Large intestine (tissue), 12 donors: ENCODE measurements at places on chromosomes 13 and 19. TPM values are rescaled to one million over a fixed set of nuclear protein-coding genes. Genes with fewer than 3 reads are reported as not detected.
A peak's percentile ranks its signal among the peaks of the same experiment; 100 is the strongest.

The PDCD2L gene
- 9.2 TPM for polyA plus RNA-seq

DNA sequence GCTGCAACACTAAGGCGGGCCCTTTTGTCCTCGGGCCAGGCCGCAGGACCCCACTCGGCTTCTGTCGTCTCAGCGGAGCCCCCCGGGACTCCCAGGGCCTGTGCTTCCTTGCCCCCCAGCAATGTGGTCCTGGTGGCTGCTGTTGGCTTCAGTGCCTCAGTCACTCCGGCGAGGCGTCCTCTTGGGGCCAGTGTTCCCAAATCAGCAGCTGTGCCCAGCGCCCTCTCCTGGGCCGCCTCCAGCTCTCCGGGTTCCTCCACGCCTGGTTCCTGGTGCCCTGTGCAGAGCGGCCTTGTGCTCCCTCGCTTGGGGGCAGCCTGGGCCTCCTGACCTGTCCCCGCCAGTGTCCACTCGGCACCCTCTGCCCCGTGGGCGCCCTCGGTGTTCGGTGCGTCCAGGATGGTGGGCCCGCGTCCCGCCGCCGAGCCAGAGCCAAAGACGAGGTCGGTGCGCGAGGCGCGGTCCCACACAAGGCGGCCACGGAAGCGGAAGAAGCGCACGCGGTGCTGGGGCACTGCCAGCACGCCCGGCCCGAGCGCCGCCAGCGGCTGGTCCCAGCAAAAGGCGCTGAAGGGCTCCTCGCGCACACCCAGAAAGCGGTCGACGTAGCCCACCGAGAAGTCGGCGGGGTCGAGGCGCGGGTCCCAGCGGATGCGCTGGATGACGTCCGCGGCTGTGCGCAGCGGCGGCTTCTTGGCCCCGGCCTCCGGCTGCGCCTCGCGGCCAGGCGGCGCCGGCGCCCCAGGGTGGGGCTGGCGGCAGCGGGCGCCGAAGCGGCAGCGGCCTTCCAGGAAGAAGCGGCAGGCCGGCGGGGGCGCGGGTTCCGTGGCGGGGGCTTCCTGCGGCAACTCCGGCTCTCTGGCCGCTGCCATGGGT is 685 bp downstream of the LENG9 start:
- H3K27ac ChIP-seq, result peak overlapping the region; percentile 98
- peaks cover 47% of the 10 kb centered on the region for H3K4me1 ChIP-seq
- no peak for DNase-seq
- no peaks in the 10 kb centered on the region for H3K27me3 ChIP-seq

- H3K36me3 ChIP-seq, result no peaks in the 10 kb centered on the region
- H3K4me1 ChIP-seq, result peaks cover 7% of the 10 kb centered on the region
- DNase-seq, result no peak
- no peak overlapping the region for H3K27ac ChIP-seq
- no peak overlapping the region for H3K4me3 ChIP-seq
- H3K27me3 ChIP-seq, result peaks cover 65% of the 10 kb centered on the region
Observed at GRCh38 chr19:12990853-12991252, 4.4 kb upstream of the NFIX start.

- H3K27ac ChIP-seq, result no peak overlapping the region
- H3K27me3 ChIP-seq, result no peaks in the 10 kb centered on the region
- H3K36me3 ChIP-seq, result no peaks in the 10 kb centered on the region
- H3K4me3 ChIP-seq, result no peak overlapping the region
Observed at GRCh38 chr13:59483501-59484145, 680.1 kb downstream of the DIAPH3 start.

DNA sequence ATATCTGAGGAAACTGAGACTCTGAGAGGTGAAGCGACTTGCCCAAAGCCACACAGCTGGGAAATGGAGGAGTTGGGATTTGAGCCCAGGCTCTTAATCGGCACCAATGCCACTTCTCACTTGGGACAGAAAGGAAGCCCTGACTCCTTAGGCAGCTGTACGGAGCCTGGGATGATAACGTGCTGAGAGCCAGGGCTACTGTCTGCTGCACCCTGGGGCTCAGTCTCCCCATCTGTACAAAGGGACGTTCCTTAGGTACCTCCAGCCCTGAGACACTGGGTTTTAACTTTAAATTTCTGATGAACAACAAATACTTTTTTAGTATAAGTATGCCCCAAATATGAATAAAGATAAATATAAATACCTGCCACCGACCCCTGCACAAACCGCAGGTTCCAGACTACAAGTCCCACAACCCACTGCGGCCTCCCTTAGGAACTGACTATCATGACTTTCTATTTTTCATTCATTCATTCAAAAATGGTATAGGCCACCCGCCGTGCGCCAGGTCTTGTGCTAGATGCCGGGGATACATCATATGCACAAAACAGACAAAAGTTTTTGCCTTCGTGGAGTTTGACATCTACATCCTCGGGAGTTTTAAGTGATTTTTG is 776 bp upstream of the NCLN start:
- H3K4me3 ChIP-seq, result peak overlapping the region; percentile 52
- no peaks in the 10 kb centered on the region for H3K27me3 ChIP-seq
- H3K36me3 ChIP-seq, result no peaks in the 10 kb centered on the region
- no peak overlapping the region for H3K27ac ChIP-seq
- H3K4me1 ChIP-seq, result peaks cover 28% of the 10 kb centered on the region
- DNase-seq, result no peak

GRCh38 chr19:39342647-39343305 is 555 bp downstream of the SAMD4B start:
- H3K4me1 ChIP-seq, result peaks cover 19% of the 10 kb centered on the region
- H3K27me3 ChIP-seq, result no peaks in the 10 kb centered on the region
- peak overlapping the region; percentile 97 for H3K4me3 ChIP-seq
- H3K27ac ChIP-seq, result no peak overlapping the region

DNA sequence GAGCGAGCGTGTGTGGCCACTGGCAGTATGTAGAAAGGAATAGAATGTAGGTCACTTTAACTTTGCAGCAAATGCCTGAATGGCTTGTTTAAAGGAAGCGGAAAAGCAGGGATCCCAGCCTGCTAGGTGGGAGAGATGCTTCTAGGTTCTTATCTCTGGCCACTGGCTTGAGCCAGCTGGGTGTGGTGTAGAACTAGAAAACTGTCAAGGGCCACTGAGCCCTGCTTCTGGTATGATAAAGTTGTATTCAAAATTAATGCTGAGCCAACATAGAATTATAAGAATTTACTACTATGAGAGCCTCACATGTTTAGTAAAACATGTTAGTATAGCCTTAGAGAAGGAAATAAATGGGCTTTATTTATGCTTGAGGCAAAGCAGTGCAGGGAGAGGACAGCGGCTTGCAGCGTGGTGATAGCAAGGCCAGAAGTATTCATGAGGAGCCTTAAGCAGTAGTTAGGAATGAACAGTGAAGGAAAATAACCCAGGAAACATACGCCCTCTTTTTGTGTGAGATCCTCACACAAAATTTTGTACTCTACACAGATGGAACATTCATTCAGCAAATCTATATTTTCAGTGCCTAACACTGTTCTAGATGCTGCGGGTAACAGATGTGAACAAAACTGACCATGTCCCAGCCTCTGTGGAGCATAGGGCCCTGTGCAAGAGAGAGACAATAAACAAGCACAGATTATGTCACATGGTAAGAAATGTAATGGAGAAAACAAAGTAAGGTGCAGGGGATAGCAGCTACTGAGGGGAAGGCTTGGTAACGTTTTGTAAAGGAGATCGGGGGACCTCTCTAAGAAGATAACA is 863.2 kb downstream of the DIAPH3 start:
- DNase-seq, result no peak
- no peaks in the 10 kb centered on the region for H3K4me1 ChIP-seq
- no peak overlapping the region for H3K4me3 ChIP-seq
- H3K27ac ChIP-seq, result no peak overlapping the region
- H3K36me3 ChIP-seq, result no peaks in the 10 kb centered on the region
- no peaks in the 10 kb centered on the region for H3K27me3 ChIP-seq

The PSG6 gene
- not detected for polyA plus RNA-seq

The UPF3A gene
- polyA plus RNA-seq, result 94.1 TPM

The HSPB6 gene
- 50.2 TPM for polyA plus RNA-seq

- no peak for DNase-seq
- H3K27ac ChIP-seq, result no peak overlapping the region
- no peaks in the 10 kb centered on the region for H3K27me3 ChIP-seq
- H3K4me1 ChIP-seq, result no peaks in the 10 kb centered on the region
- no peaks in the 10 kb centered on the region for H3K36me3 ChIP-seq
- no peak overlapping the region for H3K4me3 ChIP-seq
Observed at GRCh38 chr13:62296812-62297211, 881.2 kb upstream of the PCDH20 start.

The NLRP11 gene
- 0.04 TPM for polyA plus RNA-seq

The CBY2 gene
- not detected for polyA plus RNA-seq

DNA sequence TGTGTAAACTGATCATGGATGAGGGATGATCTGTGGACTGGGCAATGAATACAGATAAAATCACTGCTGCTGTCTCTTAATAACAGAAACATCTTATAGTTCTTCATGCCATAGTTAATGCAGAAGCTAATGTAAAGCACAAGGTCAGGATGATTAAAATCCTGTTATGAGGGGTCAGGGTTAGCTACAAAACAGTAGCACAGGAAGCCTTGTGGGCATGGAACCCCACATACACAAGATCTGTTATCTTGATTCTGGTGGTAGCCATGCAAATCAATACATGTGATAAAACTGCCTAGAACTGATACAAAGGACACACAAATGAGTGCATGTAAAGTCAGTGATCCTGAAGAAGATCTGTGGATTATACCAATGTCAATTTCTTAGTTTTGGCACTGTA is 96.4 kb downstream of the KLF12 start:
- DNase-seq, result no peak
- no peak overlapping the region for H3K4me3 ChIP-seq
- no peaks in the 10 kb centered on the region for H3K36me3 ChIP-seq
- no peak overlapping the region for H3K27ac ChIP-seq
